Stimulated activated CD8-positive, alpha-beta memory T cell treated with anti-CD3 and anti-CD28 coated beads, Interleukin-4, amount 100 ng/mL, for 1 hour (primary cell): ENCODE measurements at places on chromosomes 7 and 10.

- DNase-seq = no peak
Observed at GRCh38 chr7:111532625-111533024, 29.7 kb downstream of the IMMP2L start.

DNA sequence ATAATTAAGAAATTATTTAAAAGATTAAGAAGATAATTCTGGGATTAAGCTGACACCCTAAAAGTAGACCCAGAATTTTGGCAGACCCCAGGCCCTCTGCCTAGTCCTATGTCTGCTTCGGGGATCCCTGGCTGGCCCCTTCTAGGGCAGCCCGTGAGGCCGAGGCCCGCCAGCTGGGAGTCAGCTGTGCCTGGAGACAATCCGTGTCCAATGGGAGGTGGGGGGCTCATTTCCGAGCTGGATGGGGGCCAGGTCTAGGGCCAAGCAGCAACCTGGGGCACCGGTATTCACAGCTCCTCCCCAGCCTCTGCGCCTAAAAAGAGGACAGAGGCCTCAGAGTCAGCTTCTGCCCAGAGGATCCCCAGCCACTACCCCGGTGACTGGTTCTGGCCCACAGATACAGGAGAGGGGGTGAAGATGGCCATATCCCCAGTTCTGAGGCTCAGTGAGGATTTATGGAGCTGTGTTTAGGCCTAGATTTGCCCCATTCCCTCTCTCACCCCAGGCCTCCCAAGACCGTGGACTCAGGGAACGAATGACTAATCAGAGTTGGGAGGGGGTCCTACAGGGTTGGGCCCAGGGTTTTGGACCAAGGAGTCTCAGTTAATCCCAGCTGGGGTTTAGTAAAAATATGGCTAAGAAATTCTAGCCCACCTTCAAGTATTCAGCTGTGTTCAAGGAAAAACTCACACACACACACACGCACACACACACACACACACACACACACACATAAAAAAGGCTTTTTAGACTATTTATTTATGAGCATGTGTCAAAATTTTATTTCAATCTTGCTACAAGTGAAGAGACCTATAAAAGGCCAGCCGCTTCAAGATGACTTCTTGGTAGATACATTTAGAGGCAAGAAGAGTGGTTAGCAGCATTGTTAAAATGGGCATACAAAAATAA, 37.4 kb upstream of the LBX1 start:
- no peak for DNase-seq

DNA sequence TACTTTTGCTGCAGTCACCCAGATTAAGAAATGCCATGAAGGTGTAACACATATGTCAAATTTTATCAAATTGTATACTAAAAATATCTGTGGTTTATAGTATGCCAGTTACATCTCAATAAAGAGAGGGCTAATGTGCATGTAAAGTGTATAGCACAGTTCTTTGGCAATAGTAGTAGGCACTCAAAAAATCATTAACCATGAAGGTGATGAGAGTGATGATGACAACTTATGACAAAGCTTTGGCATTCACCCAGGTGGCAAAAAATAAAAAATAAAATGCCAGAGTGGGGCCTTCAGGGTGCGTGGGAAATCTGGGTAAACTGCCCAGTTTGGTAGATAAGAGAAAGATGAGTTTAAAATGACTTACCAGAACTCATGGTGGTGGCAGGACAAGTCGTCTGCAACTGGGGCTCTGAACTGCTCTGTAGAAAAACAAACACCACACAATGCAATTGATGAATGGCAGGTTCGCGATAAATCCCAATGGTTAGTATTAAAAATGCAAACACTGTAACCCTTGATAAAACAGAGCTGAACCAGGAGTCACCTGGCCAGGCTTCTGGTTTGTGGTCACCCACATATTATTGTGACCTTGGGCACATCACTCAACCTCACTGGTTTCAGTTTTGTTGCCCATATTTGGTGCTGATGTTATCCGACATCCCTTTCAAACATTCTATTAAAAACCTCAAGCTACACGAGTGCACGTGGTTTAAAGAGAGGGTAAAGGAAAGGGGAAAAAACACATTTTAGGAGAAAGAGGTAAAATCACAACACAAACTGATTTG, 120.2 kb downstream of the SORBS1 start:
- DNase-seq = no peak

DNA sequence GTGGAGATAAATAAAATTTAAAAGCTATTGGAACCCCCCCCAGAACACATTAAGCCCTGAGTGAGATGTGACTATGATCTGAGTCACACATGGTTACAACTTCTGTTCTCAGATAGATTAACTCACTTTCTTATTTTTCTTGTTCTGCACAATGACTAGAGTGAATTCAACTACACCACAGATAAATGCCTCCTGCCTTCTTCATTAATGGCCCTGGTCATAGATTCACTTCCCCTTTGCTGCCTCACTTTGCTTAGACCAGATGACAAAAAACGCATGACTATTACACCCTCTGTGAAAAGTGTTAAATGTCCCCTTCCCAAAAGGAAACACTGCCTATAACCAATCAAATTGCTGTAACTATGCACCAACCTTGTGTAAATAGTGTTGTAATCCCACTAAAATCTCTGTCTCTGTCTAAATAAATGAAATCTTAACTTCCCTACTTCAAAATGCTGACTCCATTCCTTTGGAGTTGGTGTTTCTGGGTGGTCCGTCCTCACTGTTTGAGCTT, 49.4 kb downstream of the AKR1D1 start:
- DNase-seq = no peak

GRCh38 chr7:69169386-69169785, 428.9 kb upstream of the AUTS2 start:
- DNase-seq = no peak

DNA sequence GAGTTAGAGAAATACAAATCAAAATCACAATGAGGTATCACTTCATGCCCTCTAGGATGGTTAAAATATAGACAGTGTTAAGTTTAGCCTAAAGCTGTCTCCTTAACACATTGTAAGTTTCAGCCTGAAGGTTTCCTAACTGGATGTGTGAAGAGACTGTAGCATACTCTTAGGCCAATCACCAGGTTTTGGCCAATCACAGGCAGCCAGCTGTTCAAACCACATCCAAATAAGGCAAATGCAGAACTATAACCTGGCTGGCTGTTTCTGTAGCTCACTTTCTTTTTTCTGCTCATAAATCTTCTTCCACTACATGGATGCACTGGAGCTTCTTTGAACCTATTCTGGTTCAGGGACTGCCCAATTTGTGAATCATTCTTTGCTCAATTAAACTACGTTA, 19.7 kb downstream of the ESYT2 start:
- DNase-seq = no peak

DNA sequence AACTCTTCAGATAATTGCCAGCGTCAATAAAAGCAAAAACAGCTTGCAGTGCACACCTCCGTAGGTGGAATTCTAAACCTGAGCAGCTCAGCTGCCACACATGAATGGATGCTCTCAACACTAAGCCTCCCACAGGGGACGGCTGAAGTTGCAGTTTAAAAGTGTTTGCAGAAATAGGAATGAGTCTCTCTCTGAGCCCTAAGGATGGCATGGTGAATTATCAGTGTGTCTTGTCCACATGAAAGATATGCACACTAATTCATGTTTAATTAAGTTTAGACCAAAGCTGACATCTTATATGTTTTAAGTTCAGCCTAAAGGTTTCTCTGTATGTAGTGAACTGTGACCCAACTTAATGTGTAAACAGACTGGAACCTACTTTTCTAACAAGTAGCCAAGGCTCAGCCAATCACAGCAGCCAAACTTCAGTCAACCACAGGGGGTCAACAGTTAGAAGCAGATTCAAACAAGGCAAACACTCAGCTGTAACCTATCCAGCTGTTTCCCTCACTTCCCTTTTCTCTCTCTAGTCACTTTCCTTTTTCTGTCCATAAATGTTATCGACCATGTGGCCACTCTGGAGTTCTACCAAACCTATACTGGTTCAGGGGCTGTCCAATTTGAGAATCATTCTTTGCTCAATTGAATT, 38.1 kb downstream of the CTTNBP2 start:
- DNase-seq = no peak

- DNase-seq = no peak
Observed at GRCh38 chr10:96840841-96841518, 8.9 kb downstream of the LCOR start.

DNA sequence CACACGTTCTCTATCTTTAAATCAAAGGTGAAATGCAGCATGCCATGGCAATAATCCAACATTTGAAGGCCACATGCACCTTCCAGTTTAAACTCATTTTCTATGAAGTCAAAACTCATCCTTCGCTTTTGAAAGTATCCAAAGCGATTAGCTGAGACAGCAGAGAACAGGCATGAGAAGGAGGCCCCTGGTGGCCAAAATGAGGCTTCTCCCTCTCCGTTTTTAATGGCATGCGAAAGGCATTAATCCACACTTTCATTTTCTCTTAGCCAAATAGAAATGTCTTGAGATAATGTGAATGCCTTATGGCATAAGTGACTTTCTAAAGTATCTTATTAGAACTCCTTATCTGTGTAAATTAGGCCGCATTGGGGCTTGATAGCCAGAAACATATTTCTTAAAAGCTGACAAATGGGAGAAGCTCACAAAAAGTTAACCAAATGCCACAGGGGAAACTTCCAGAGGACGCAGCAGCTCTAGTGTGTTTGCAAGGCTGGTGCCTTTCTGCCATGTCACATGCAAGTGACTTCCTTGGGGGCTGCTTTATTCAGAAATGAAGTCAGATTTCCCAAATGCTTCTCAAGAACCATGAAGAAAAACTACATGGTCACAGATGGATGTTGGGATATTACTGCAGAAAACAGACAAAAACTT, 1189.6 kb downstream of the SORCS1 start:
- DNase-seq = no peak

DNA sequence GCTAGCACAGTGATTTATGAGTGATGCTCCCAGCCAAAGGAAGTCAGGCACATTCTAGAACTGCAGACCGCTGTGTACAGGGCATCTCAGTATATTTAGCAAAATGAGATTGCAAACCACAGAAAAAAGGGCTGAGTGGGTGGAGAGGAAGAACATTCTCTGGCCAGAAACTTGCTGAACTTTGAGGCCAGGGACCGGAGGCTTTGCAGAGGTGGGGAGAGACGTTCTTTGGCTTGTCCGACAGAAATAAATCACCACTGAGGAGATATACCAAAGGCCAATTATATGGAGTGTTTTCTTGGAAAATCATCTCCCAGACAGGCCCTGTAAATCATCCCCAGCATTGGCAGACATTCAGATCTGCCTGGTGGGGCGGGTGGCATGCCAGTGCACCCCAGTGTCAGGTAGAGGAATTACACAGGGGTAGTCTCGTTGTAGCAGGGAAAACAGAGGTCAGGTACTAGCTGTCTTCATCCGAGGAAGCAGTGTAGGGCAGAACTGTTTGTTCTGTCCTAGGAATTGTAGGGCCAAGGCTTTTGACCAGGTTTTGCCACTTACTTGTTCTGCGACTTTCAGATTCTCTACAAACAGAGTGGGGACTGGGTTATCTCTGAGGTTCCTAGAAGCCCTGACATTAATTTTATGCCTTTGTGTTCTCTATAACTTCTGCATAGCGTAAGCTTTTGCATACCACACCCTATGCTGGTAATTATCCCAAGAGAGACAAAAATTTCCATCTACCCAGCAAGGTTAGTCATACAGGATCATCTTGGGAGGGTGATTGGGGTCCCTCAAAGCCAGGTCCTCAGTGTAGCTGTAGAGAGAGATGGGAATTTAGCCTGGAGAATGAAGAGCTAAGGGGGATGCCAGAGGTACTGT, 655.6 kb downstream of the LRMDA start:
- DNase-seq = no peak

DNA sequence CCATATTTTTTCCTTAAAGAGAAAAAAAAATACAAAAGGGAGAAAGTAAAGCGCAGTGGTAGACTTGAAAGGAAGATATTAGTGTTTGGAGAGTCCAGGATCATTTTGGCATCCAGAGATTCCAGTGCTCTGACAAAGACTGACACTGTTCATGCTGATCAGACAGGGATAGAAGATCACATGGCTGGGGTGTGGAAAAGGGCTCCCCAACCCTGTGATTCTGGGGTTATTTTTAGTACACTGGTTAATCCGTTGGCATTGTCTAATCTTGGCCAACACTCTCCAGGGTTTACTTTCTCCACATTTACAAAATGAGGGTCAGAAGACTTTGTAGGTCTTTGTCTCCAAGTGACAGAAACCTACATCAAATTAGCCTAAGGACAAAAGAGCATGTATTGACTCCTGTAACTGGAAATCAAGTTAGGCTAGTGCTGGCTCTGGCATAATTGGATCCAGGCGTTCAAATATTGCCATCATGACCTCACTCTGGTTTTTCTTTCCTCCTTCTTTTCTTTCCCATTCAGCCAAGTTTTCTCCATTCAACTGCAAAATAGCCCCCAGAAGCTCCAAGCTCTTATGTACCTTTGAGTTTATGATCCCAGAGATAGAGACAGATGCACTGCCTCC, 181.6 kb downstream of the PHTF2 start:
- DNase-seq = no peak

GRCh38 chr7:122643250-122643649, 55.7 kb downstream of the RNF133 start:
- no peak for DNase-seq

DNA sequence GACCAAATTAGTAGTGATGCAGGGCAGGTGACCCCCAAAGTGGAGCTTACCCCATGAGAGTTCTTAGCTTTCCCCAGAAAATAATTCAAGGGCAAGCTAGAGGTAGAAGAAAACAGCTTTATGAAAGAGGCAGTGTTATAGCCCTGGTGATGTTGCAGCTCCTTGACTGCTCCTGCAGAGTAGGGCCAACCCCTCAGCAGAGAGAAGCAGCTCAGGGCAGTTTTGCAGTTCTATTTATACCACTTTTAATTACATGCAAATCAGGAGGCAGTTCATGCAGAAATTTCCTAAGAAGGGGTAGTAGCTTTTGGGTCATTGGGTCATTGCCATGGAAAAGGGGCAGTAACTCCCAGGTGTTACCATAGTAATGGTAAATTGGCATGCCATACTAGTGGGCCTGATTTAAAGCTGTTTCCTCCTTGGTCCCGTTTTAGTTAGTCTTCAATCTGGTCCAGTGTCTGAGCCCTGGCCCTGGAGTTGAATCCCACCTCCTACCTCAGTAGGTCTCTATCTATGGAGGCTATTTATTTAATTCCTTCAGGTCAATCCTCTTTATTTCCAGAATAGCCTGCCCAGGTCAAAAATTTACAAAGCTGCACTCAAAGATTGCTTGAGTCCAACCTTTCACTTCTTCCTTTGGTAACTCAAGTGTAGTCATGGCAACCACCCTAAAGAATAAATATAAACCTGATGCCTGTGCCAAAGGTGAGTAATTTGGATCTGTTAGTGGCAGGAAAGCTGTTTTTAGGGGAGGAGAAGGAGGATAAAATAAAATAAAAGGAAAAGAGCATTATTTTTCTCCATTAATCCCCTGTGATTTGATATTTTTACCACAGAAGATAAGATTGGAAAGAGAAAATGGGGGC, 29.5 kb downstream of the PLXDC2 start:
- DNase-seq = no peak

DNA sequence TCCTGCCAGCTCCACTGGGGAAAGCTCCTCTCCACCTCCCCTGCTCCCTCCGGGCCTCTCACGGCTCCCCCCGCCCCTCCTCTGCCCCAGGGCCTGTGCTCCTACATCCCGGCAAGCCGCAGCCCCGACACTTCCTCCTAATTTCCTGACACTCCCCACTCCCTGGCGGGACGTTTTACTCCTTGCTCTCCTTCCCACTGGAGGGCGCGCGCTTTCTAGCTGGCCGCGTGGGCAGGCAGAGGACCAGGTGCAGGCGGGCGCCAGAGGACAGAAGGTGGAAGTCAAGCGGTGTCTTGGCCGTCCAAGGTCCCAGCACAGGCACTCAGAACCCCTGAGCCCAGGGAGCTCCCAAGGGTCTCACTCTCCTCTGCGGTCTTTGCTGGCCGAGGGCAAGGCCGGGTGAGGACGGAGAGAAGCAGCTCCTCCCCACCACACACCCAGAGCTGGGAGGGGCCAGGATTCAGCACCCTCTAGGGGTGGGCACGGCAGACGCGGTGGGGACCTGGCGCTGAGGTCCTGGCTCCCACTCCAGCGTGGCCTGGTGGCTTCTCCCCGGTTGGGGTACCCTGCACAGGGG, 19.1 kb downstream of the ADAM8 start:
- DNase-seq = no peak
